Stimulated activated CD4-positive, alpha-beta T cell treated with anti-CD3 and anti-CD28 coated beads, Interleukin-15, amount 100 ng/mL, for 1 hour (primary cell): ENCODE measurements at places on chromosomes 5 and 9.

DNA sequence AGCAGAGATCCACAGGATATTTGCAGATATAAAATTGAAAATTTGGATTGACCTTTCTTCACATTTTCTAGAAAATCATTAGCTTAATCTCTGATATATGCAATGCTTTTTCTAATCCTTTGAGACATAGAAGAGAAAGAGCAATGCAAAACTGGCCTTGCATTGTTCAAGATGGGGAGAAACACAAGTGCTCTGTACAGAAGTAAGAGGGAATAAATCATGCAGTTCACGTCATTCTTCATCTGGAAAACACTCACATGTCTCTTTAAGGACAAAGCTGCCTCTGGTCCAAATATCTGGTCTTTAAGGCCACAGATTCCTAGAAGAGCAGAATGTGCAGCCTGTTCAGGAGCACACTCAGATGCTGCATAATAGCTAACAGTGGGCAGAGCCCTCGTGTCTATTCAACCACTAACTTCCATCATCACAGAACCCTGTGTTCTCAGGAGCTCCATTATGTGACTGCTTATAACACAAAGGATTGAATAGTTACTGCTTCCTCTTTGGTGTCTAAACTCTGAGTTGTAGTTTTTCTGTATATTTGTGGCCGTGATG is 277.5 kb downstream of the PLK2 start:
- no peak for DNase-seq

GRCh38 chr9:122138560-122139268 is 20.9 kb downstream of the NDUFA8 start:
- no peak for DNase-seq

DNA sequence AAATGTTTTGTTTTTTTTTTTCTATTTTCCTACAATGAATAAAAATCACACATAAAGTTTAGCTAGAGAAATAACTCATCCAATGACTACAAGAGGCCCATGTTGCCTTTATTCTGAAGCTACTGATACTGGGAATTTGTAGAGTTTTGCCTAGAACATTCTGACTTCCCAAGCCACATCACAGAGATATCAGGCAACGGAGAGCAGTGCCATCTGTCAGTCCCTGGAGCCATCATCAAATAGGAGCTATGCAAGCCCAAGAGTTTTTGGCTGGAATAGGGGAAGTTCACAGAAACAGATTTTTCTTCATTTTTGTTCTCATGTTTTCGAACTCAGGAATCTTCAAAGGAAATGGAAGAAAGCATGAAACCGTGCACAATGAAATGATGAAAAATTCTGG is 896.6 kb downstream of the TLE1 start:
- DNase-seq = no peak

DNA sequence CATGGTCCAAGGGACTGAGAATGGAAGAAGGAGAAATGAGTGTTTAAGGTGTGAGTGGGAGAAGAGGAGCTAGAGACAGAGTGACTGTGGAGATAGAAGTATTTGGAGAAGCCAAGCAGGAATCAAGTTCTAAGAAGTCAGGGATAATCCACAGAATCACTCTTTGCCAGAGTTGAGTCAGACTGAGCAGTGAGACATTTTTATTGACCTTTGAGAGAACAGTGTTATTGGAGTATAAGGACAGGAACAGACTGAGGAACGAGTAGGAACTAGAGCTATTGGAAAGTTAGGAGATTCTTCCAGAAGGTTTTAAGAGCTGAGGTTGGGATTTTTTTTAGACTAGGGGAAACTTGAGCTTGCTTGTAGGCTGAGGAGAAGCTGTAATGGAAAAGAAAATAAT is 37.2 kb downstream of the RCL1 start:
- no peak for DNase-seq
